ENCODE measurements at places on chromosomes 1 and 21.

- no peak for DNase-seq
Observed at GRCh38 chr1:37477946-37478345, 3.6 kb downstream of the ZC3H12A start.

DNA sequence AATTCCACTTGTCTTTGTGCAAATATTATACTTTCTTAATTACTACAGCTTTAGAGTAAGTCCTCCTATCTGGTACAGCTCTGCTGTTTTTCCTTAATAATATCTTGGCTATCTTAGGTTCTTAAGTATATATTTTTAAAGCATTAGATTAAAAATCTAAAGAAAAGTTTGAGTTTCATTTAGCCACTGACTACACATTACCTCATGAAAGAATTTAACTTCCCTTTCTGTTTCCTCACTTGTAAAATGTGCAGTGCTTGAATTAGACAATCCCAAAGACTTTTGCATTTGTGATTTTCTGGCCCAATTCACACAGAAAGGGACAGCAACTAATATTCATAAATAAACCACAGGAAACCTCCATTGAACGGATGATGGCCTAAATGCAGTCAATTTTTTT, 126.4 kb upstream of the SAMSN1 start:
- no peak for DNase-seq

GRCh38 chr21:28277324-28277723, 715.4 kb downstream of the LTN1 start:
- DNase-seq, result no peak

DNA sequence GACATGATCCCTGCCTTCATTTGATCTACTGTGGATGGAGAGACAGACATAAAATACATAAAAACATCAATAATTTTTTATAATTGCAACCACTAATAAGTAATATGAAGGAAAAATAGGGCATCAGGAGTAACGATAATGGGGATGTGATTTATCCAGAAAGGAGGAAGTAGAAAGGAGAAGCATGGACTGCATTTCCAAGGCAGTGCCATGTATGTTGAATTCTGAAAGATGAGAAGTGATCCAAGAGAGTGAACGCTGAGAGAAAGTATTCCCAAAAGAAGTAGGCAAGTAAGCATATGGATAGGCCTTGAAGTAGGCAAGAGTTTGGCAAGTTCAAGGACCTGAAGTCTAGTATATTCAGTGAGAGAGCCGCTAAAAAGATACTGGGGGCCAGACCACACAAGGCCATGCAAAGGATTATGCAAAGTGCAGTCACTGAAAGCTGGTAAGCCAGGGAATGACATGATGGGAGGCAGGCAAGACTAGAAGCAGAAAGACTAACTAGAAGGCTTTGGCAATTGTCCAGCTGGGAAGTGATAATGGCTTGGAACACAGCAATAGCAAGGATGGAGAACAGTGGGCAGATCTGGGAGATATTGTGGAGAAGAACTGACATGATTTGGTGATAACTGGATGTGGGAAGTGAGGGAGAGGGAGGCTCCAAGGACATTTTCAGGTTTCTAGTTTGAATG, 85.9 kb downstream of the TM2D1 start:
- no peak for DNase-seq

GRCh38 chr1:59409986-59410385, 113.1 kb downstream of the FGGY start:
- DNase-seq, result no peak

DNA sequence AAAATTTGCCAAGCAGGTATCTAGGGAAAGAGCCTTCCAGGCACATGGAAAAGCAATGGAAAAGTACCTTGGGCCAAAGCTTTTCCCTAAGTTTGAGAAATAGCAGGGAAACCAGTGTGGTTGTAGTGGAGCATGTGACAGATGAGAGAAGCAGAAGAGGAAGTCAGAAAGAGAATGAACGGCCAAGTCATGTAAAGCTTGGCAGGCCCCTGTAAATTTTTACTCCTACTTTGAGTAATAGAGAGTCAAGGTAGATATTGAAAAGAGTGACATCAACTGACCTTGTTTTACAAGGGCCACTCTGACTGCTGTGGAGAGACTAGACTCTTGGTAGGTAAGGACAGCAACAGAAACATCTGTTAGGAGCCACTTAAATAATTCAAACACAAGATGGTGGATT, 180.9 kb upstream of the PRMT6 start:
- no peak for DNase-seq

GRCh38 chr21:43740497-43741156, 21.7 kb downstream of the PDXK start:
- peak; percentile 92 for DNase-seq

DNA sequence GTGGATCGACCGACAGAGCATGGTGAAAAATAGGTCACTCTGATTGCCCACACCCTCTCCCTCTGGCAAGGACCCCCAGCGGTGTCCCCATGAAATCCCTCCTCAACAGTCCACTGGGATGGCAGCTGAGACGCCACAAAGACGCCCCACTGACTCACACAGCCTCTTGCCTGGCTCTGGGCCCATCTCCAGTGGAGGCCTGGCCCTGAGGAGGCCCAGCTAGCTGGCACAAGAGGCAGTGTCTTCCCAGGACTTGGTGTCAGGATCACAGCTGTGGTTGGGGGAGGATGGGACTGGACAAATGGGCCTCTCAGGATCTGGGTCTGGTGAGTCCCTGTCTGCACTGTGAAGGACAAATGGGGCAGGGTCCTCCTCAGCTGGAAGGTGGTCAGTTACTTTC, 4.6 kb downstream of the ALX3 start:
- no peak for DNase-seq

- no peak for DNase-seq
Observed at GRCh38 chr1:150362721-150363425, 1.1 kb upstream of the RPRD2 start.

GRCh38 chr1:117371441-117372151, 4.3 kb downstream of the MAN1A2 start:
- no peak for DNase-seq

DNA sequence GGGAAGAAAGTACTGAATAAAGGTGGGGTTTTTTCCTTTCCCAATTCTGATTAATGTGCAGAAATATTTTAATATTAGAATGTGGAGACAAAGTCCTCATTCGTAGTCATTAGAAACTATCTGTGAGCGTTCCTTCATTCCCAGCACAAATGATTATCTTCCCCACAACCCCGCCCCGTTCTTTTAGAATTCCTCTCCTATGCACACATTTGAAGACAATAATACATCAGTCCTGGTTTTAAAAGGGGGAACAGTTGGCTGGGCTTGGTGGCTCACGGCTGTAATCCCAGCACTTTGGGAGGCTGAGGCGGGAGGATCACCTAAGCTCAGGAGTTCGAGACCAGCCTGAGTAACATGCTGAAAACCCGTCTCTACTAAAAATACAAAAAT, 876 bp downstream of the ALDH9A1 start:
- DNase-seq, result peak; percentile 23

DNA sequence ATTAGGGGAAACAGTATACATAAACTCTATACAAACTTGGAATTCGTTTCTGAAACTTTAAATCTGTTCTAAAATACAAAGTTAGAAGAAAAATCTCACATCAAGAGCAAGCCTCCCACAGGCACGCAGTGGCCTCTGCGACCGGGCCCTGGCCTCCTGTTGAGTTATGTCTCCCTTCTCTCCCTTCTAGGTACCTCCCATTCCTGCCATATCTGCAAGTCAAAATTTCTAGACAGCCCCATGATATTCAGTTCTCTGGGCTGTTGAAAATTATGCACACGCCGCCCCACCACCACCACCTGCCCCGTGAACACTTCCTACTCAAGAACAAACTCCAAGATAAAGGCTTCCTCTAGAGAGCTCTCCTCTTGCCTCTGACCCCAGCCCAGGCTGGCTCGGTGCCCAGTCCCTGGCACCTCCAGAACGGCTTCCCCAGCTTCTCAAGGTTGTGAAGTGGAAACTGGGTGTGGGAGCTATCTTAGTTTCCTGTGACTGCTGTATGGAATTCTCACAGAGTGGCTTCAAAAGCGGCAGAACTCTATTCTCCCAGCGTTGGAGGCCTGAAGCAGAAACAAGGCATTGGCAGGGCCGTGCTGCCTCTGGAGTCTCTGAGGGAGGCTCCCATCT, 37.7 kb upstream of the LRP8 start:
- DNase-seq, result peak; percentile 25

All from small intestine (tissue), 16 donors.